ENCODE measurements at places on chromosomes 3 and 15.

- DNase-seq, result peak; percentile 92
These were observed 722 bp downstream of the CHRNA3 start for GRCh38 chr15:78620021-78620526.

GRCh38 chr15:36601497-36601932 is 22.1 kb downstream of the CDIN1 start:
- DNase-seq, result no peak

DNA sequence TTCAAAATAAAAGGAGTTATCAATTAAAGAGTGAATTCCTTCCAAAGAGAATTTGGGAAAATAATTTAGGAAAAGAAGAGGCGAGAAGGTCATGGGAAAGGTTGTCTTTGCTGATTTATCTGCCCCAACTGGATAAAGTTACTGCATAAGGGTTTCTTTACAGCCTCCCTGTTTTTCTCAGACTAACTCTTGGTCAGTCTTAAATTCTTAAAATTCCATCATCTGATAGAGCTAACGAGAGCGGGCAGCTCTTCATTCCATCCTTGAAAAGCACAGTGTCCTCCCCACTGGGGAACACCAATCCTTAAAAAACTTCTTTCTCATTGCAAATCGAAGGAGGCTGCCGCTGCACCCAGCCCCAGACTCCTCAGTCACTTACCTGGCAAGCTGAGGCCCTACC is 107.2 kb downstream of the PGPEP1L start:
- no peak for DNase-seq

GRCh38 chr3:111936191-111936841 is 42.5 kb upstream of the ABHD10 start:
- no peak for DNase-seq

DNA sequence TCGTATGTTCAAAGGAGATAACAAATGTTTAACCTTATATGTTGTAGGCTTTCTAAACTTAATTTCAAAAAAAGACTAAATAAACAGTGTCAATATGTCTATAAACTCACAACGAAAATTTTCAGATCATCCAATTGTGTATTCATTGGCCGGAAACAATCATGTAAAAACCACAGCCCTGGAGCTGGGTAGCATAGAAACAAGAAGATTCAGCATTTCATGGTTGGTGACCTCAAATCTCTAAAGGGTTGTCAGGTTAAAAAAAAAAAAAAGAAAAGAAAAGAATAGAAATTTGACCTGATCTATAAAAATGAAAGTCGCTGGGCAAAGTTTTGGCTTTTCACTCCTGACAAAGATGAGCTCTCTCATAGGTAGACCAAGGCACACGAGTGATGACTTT is 13.9 kb downstream of the MEX3B start:
- no peak for DNase-seq

GRCh38 chr3:49724586-49724985 is 835 bp upstream of the GMPPB start:
- DNase-seq, result peak; percentile 73

DNA sequence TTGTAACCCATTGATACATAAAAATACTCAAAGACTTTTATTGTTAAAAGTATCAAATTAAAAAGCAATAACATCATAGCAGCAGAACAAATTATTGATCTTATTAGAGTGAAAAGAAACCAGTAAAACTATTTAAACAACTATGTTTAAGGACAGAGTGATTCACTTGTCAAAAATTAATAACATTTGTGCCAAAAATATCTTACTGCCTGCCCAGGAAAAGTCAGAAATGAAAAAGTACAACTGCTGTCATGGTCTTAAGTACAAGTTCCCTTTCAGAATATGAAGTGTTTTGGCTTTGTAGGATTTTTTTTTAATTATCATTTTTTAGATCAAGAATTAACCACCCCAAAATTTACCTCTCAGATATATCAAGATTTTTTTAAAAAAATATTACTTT is 3.4 kb downstream of the IFT57 start:
- no peak for DNase-seq

GRCh38 chr3:159301961-159302360 is 500.1 kb downstream of the MFSD1 start:
- no peak for DNase-seq

DNA sequence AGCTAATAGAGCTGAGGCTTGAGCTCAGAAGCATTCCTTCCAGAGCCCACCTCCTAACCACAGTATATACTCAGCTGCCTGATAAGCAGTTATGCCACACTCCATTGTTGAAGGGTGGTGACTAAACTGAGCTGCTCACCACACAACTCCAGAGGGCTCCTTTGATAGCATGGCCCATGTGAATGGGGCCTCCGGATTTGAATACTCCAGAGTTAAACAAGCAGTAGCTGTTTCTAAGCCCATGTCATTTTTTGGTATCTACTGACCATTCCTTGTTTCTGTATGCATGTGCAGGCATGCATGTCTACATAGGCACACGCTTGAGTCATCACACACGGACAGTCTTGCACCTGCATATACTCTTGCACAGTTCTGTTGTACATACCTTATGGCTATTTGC is 28.9 kb downstream of the IGSF10 start:
- DNase-seq, result no peak

DNA sequence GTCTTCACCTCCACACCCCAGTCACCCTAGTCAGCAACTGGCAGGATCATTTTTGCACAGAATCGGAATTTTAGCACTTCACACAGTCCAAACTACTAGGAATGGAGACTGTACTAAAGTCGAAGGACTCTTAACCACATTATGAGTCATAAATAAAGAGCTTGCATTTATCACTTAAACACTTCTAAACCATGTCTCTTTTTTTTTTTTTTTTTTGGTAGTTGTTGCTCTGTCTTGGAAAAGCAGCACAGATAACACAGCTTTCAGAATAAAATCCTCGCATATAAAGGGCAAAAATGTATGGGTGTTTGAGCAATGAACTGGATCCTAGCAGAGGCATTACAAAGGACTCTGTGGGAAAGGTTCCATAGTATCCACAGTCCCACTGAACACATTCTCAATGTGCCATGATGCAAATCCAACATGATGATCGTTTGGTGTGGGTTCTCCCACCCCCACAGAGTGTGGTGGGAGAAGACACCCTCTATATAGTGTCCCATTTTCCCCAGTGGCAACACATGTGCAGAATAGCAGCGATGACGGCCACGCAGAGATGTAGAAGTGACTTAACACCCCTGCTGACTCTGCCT is 47.1 kb downstream of the FOXP1 start:
- no peak for DNase-seq

GRCh38 chr3:171320750-171321558 is 139.3 kb downstream of the TNIK start:
- DNase-seq, result no peak

GRCh38 chr15:95946926-95947325 is 383.6 kb upstream of the NR2F2 start:
- DNase-seq, result no peak

GRCh38 chr3:4834403-4834866 is 144.8 kb upstream of the BHLHE40 start:
- no peak for DNase-seq

DNA sequence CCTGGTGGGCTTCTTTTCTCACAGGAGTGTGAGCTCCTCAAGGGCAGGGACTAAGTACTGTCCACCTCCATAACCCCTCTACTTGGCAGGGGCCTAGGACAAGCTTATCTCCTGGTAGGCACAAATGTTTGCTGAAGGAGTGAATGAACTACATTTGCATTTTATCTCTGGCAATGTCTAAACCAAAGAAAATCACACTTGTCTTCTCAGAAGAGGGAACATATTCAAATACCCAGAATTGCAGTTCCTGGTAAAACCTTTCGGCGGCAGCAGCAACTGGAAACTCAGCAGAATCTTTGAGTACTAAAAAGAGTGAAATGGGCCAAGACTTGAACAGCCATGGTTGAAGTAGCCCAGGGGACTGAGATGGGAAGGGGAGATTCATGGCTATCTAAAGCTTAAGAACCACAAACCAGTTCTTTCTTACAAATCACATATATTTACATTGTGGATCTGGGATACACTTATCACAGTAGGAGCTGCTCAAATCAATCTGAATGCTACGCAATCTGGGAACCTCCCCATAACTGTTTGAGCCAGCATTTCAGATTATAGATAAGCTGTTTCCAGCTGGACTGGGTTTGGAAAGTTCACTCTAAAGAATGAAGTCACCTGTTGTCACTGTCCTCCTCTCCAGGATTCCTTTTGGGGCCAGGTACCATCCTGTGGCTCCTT is 18.7 kb upstream of the PTPN9 start:
- peak; percentile 58 for DNase-seq

GRCh38 chr3:64594134-64594533 is 93.7 kb downstream of the ADAMTS9 start:
- no peak for DNase-seq

DNA sequence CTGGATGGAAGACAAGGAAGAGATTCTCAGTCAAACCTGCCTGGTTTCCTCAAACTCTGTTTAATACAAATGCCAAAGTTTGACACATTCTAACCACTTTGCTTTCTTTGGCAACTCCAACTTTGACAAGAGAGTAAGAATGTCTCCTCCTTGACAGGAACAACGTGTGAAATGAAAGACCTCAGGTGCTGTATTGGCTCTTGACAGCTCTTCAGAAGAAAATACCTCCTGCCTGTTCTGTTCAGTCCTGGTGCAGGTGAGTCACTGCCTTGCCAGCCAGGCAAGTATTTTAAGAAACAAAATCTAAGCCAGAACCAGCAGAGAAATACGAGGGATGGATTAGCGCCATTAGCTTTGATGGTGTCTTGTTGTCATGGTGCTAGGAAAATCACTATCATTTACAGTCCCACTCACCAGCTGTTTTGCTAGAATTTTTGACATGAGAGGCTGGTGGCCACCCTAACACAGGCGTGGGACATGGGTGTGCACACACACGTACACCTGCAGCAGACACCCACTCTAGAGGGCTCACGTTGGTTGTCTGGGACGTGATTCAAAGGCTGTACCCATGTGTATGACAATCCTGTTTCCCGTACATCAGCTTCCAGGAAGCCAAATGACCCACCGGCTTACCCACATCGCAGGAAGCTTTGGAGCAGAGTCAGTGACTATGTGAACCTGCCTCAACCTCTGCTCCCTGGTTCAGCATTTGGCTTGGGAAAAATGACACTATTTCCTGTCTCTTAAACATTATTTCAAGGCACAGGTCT is 60.4 kb downstream of the CCNL1 start:
- DNase-seq, result no peak

DNA sequence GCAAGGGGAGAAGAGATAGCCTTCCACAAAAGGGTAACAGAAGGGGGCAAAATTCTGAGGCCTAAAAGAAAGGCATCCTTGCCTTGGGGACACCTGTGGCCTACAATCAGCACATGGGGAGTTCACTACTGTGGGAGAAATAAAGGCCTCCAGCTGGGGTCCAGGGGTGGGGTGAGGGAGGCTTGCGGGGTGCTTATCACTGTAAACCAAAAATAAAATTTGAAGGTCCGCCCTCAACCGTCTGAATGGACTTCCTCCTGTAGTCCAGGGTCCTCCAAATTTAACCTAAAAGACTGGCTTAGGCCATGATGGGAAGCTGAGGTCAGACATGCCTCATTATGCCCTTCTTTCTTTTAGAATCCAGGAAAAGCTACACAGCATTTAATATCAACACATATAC is 2.1 kb upstream of the POLR2M start:
- DNase-seq, result no peak

- no peak for DNase-seq
These were observed 1.7 kb upstream of the RBP2 start for GRCh38 chr3:139477710-139478640.

- no peak for DNase-seq
These were observed 45.3 kb downstream of the FEM1B start for GRCh38 chr15:68322796-68323195.

GRCh38 chr3:71389911-71390573 is 193.5 kb downstream of the FOXP1 start:
- no peak for DNase-seq

- DNase-seq, result no peak
These were observed 738.0 kb downstream of the FHIT start for GRCh38 chr3:60513241-60513640.

- no peak for DNase-seq
These were observed 134.3 kb downstream of the EDEM1 start for GRCh38 chr3:5321666-5322340.

DNA sequence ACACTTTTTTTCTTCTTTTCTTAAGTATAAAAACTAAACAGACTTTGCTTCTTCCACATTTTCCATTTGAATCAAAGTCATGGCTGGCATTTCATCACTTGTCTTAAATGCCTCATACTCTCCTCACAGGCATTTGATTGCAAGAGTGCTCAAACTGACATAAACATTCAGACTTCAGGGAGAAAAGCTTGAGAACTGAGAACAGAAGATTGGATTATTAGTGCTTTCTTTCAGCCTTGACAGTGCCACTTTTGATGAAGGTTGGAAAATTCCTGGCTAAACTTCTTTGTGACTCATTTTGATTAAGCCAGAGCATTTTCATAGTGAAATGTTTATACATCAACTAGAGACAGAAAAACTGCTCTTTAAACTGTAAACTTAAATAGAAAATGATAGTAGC is 544.4 kb downstream of the DIPK2A start:
- no peak for DNase-seq

GRCh38 chr3:112119962-112120836 is 12.8 kb downstream of the GCSAM start:
- DNase-seq, result no peak

DNA sequence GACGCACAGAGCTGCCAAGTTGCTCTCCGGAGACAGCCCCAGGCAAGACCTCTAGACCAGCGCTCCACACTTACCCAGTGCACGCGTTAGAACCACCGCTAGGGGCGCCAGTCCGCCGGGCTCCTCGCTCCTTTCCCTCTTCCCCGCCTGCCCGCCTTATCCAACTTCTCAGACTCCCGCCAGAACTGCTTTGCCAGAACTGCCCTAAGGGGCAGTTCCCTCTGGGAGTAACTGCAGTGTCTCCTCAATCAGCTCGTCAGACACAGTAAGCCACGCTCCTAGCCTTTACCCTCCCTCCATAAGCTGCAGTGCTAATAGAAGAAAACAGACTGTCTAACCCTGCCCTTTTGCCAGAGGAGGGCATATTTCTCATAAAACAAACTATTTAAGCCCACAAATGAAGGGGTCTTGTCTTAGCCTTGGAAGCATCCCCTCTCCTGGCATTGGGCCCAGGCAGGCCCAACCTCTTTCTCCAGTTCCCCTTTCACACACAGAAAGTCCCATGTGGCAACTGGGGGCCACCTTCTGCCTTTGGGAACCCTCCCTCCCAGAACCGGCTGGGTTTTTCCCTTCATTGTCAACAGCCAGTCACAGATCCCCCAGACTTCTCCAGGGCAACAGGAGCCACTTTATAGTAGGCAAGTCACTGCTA is 3.7 kb downstream of the BMF start:
- DNase-seq, result peak; percentile 90

Data from H7 (cell line).